ENCODE measurements at places on chromosomes 5 and 9.

DNA sequence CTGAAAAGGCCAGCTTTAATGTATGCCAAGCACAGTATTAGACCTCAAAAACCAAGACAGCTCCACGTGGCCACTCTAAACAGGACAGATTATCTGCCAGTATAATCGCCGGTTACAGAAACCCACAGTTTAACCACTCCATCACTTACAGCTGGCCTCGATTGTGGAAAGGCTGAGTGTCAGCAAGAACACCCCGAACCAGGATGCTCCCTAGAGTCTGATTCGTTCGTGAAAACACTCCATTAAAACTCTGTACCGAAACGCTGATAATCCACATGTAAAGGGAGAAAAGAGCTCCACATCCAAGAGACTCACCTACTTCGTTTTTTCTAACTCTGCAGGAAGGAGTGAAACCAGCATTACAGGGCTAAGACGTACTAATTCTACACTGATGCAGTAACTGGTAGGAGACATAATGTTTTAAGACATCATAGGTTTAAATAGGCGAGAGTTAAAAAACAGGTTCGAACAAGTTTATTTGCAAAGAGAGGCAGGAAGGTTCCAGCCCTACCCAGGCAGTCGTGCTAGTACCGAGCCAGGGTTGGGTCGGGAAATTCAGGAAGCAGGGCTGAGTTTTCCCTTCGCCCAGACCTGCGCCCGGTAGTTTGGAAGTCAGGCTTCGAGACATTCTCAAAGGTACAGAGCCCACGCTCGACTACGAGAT is 949 bp downstream of the SERINC5 start:
- no peak for DNase-seq

DNA sequence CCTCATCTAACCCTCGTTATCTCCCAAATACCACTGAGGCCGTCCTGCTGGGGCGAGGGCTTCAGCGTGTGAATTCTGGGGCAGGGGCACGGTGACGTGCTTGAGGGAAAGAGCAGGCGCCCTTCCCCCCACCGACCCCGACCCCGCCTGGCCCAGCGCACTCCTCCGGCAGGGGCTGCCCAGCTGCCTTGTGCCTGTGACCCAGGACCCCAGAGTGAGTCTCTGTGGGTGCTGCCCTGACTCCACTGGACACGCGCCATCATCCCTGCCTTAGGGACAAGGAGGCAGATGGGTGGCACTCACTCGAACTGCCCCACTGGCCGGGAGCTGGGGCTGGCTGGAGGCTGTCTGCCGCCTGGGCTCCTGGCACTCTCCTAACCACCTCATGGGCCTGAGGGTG is 136.2 kb upstream of the LPCAT1 start:
- DNase-seq, result no peak

DNA sequence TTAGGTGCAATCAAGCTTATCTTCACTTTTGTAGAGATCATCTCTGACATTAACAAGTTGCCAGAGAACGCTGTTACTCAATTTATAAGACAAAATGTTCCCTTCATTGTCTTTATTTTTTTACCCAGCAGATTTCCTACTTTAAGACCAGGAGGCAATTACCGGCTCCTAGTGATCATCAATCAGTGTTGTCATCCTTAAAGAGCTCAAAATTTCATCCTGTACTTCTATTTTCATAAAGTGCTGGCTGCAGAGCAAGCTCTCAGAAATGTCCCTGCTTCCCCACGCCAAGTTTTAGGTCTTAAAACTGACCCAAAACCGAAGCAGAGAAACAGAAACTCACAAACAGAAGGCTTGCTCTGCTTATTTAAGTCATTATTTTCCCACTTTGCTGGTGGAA is 82.9 kb downstream of the PJA2 start:
- no peak for DNase-seq

DNA sequence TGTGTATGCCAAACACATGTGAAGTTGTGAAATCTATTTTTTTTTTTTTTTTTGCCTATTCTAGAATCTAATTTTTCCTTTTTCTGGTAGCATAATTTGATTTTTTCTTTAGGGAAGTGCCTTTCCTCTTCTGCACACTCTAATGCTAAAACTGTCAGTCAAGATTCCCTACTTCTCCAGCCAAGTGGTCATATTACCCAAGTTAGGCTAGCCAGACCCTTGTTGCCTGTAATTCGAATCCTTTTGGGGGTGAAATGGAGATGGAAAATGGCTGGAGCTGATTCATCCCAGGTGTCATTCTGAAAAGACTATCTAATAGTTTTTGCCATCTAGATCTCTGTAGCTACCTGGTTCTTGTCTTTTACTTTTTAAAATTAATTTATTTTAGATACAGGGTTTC is 24.8 kb upstream of the UBAP1 start:
- no peak for DNase-seq

DNA sequence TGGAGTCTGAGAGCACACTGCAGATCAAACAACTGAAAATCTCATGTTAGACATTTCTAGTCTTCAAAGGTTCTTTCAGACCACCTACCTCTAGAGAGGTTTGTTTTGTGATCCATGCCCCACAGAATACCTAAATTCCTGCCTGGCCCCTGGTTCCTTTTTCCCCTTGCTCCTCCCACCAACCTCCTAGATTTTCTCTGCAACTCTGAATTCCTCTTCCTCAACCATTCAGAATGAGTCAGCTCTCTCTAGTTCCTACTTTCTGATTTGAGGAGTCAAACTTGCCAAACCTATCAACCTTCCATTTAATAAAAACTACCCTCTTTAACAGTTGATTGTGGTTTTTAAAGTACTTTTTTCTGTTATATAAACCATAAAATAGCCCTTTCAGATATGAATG is 83.2 kb upstream of the ZNF462 start:
- DNase-seq, result no peak

GRCh38 chr5:58599217-58599616 is 16.3 kb downstream of the RAB3C start:
- no peak for DNase-seq

DNA sequence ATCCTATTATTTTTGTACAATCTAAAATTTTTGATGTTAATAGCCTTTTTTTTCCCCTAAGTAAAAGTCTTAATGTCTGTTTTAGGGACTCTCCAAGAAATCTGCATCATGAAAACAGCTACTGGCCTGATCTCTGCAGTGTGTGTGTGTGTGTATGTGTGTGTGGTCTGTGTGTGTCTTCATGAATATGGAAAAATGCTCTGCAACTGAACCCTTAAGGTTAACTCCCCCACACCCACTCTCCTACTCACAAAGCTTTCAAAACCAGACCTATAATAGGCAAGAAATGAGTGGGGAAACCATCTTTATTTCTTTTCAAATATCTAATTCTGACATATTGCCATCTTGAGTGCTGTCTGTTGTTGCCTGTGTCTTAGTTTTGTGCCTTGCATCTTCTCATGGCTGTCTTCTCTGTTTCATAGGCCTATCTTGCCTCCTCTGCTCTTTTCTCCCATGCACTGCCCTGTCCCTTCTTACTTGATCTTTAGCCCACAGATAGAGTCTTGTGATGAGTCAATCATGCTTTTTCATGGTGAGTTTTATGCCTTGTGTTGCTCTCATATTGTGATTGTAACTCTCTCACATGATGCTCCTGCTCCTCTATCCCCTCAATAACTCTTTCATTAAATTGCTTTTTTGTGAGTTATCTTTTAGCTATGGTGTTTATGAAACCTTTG is 68.3 kb downstream of the CHSY3 start:
- DNase-seq, result no peak

GRCh38 chr5:118165619-118166018 is 822.7 kb downstream of the DTWD2 start:
- no peak for DNase-seq

DNA sequence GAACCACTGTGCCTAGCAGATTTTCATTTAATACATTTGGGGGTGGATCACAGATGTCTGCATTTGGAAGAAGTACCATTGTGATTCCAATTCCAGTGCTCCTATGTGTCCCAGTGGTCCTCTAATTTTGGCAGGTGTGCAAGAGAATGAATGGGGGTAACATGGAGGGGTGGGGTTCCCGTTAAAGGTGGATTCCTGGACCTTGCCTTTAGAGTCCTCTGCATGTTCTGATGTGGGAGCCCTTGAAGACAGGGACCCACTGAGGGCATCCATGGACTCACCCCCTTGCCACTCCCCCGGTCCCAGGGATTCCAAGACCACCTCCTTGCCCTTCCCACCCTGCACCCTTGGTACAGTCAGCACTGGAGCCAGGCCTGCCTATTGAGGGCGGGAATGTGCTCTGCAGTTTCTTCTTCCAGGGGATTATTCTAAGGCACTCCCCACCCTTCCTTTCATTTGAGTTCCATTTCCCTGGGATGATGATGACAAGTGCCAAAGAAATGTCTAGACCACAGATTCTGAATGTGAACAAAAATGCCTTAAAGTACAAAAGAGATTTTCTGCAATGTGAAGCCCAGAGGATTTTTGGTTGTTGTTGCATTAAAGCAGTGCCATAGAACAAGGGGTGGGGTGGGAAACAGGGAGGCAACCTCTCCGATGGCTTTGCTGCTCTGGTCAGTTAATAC is 119.4 kb upstream of the PTCH1 start:
- no peak for DNase-seq

GRCh38 chr5:60162441-60162840 is 268.9 kb upstream of the PDE4D start:
- DNase-seq, result no peak

DNA sequence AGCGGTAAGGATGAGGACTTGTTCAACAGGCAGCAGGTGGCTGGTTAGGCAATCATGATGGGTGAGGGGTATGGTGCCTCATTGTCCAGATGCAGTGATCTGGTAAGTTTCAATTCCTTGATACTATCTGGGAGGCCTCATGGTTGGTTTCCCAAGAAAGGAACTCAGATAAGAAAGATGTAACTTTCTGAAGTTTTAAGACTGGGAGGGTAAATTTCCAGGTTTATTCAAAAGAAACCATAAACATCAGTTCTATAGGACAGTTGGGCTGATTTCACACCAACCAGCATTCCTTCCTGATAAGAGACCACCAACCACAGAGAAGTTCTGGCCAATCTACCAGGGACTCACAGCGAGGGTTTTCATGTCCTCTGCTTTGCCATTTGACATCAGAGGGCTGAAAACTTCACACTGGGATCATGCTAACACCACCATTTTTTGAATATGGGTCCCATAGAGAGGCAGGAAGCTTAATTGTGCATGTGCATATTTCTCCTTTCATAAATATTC is 773 bp upstream of the AGGF1 start:
- no peak for DNase-seq

DNA sequence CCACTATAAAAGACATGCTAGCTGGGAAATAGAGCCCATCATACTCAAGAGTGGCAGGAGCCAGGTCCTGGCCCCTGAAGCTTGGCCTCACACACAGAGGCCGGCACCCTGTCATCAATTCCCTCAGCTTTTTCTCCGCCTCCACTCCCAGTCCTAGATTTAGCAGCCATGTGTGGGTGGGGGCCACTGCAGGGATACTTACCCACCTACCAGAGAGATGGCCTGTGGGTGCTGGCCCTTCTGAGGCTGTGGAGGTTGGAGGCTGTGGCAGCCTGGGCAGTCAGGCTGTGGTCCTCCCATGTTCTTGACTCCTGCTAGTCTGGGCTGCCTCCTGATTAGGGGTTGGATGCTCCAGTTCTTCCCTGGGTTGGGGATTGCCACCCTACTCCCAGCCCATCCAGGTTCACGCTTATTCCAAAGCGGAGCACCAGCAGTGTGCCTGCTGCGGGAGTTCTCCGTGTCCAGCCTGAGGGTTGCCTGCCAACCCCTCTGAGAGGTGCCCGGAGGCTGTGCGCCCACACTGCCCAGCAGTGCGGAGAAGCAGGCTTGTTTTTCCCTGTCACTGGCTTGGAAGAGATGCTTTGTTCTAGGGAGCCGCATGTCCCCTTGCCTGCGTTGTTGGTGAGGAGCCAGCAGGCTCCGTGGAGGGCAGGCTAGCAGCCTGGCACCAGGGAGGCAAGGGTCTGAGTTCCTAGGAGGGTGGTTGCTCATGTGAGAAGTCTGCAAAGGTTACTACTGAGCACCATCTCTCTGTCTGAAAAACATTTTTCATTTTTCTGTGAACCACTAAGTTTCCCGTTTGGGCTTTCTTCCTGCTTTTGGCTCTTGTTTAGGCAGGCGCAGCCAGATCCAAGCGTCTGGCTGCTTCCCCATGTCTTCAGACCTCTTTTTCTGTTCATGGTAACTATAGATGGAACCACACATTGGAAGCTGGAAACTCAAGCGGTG is 7.5 kb downstream of the SLC22A5 start:
- no peak for DNase-seq

- no peak for DNase-seq
Measured at GRCh38 chr5:97635553-97635952, 452.5 kb upstream of the RIOK2 start.

GRCh38 chr9:68847765-68848164 is 142.7 kb downstream of the PIP5K1B start:
- DNase-seq, result no peak

All from NCI-H1105 (cell line).